Non-pigmented ciliary epithelial cell (primary cell): ENCODE measurements at places on chromosomes 6 and 20.

DNA sequence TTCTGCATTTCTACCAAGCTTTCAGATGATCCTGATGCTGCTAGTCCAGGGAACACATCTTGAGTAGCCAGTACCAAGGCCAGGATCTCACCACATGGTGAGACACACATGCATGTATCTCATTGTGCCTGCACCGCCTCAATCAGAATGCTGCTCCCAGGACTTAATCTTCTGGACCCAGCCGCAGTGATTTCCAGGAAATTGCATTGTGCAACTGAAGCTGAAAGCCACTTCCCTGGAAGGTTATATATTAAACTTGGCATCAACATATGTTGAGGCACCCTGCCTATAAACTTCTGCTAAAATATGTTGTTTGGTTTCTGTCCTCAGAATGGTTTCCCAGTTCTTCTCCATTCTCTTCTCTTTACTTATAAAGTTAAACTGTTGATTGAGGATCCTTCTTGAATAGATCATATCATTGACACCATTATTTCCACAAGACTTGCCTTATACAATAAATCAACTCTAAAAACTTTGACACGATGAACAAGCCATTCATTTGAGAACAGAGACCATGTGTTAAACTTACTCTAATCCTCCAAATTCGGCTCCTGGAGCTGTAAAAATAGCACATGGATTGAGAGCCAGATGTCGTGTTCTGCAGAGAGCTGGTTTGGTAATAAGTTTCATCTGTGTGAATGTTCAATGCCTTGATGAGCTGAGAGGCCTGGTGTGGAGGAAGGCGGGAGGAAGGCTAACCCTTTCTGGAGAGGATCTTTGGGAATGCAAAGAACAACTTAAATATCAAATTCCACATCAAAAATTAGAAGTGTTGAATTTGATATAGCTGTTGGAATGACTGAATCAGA is 65.0 kb upstream of the PCSK2 start:
- no peak for DNase-seq

GRCh38 chr6:111738156-111738555 is 132.5 kb upstream of the TRAF3IP2 start:
- no peak for DNase-seq

DNA sequence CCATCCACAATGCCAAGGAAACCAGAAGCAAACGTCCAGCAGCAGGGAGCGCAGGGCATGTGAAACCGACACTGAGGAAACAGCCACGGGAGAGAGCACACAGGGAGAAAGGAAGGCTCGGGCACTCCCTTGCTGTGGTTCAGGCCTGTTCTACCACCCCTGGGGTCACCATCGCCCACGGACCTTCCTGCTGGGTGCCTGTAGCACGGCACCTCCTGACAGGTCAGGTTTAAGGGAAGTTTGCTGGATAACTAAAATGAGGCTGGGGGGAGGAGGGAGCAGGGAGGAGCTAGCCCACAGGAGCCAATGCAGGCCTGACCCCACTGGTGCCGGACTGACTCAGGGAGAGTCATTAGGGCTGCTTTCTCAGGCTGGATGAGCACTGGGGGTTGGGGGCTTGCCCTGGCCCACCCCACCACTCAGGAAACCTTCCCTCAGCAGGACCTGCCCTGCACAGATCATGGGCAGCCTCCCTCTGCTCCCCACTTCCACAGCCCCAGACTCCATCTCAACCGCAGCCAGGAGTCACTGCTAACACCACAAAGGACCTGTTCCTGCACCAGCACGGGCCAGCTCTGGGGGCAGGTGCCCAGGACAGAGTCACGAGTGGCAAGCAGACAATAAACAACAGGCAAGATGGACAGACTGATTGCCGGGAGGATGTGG is 2.3 kb downstream of the UCKL1 start:
- no peak for DNase-seq

- peak; percentile 95 for DNase-seq
Measured at GRCh38 chr6:108947114-108947854, 99.1 kb downstream of the ARMC2 start.

GRCh38 chr6:4451081-4451480 is 315.7 kb upstream of the ECI2 start:
- DNase-seq, result no peak

GRCh38 chr20:5067877-5068645 is 51.7 kb downstream of the PCNA start:
- no peak for DNase-seq

DNA sequence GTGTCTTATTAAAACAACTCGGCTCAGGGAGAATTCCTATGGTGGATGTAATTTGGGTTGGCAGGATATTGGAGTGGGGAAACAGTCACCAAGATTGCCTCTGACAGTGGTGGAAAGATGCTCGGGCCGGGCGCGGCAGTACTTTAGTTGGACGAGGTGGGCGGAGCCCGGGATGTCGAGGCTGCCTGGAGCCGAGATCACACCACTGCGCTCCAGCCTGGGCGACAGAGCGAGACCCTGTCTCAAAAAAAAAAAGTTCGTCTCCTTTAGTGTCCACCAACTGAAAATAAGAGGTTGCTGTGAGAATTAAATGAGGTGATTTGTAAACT is 621 bp downstream of the NOL7 start:
- no peak for DNase-seq

DNA sequence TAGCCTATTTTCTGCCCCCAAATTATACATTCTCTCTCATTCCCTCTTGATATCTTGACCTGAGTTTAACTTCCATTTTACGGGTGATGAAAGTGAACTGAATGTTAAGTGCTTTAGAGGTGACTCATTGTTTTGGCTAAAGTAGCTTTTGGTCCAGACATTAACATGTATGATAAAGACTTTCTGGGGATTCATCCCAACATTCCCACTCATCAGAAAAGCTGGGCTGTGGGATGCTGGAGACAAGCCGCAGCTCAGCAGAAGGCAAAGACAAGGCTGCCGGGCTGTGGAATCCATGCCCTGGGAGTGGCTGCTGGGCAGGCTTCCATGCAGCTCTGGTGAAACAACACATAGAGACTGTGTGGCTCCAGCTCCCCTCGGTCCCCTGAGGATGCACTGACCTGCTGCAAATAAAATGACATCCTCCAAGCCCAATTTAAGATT is 89.9 kb upstream of the SYNDIG1 start:
- DNase-seq, result peak; percentile 45

DNA sequence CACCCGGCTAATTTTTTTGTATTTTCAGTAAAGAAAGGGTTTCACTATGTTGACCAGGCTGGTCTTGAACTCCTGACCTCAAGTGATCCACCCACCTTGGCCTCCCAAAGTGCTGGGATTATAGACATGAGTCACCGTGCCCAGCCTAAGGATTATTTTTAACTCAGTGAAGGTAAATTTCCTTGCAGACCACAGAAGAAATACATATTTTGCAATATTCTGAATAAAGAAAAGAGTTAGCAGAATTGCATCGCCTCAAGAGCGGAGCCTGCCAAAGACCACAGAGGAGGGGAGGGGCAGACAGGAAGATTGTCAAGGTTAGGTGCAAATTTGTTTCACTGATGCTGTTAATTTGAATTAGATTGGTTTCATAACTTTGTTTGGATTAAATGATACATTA is 47.4 kb downstream of the SOD2 start:
- DNase-seq, result no peak

GRCh38 chr6:144334150-144334708 is 49.1 kb downstream of the UTRN start:
- DNase-seq, result no peak

DNA sequence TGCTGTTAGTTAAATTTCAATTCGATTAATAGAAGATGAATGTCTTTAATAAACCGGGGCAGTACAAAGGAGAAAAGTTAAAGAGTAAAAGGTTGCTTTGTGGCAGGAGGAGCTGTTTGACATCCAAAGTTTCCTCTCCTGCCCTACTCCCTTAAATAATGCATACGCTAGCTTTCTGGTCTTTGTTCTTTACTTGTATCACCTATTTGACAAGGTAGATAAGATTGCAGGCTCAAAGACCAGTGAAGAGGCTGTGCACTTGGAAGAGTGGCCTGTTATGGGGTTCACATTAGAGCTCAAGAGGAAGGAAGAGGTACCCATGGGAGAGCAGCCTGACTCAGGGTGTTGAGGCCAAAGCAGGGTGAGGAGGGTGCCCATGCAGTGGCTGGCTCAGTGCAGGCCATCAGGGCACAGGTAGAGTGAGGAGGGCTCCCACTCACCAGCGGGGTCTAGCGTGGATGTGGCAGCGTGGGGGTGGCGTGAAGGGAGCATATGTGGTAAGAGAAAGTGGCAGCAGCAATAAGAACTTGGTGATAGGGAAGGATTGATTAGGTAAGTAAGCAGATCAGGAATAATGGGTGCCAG is 29.3 kb upstream of the KLHL31 start:
- DNase-seq, result no peak

- no peak for DNase-seq
Measured at GRCh38 chr6:25138934-25139415, 140.2 kb upstream of the CARMIL1 start.

DNA sequence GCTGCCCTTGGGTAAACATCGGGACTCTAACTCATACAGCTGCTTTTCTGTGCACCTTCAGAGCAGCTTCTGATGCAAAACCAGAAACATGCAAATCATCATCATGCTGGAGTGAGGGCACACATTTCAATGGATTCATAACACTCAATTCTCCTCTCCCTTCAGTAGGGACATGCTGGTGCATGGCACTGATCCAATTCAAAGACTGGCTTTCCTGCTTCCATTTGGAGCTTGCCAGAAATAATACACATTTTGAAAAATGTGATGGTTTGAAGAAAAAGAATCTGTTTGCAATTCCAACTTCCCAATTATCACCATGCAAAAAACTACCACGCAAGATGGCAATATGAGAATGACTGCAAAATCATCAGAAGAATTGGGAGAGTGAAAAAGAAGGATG is 65.2 kb upstream of the PDE10A start:
- no peak for DNase-seq

DNA sequence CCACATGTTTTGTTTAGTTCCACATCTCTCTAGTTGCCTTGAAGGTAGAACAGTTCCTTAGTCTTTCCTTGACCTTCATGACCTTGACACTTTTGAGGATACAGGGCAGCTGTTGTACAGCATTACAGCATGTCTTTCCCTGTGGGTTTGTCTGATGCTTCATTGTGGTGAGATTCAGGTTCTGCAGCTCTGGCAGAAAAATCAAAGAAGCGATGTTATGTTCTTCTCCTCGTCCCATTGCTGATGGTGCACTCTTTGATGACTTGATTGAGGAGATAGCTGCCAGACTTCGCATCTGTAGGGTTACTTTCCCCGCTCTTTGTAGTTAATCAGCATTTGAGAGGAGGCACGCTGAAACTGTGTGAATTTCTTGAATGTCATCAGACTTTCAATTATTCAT is 12.0 kb downstream of the CEBPB start:
- no peak for DNase-seq

- no peak for DNase-seq
Measured at GRCh38 chr6:43982084-43982625, 145.1 kb downstream of the MRPL14 start.

DNA sequence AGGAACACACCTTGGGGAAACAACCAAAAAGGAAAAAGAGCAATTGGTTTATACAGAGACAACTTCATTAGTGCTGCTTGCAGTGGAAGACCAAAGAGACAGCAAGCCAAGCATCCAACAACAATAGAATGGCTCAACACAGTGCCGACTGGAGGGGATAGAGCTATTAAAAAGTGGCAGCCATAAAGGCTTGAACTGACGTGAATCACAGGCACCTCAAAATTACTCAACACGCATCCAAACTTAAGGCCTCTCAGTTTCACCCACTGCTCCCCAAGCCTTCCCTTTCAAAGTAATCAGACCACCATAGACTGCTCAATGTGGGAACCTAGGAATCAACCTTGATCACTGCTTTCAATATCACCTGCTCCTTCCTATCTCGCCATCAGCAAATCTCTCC is 9.7 kb downstream of the TNFRSF21 start:
- DNase-seq, result no peak

DNA sequence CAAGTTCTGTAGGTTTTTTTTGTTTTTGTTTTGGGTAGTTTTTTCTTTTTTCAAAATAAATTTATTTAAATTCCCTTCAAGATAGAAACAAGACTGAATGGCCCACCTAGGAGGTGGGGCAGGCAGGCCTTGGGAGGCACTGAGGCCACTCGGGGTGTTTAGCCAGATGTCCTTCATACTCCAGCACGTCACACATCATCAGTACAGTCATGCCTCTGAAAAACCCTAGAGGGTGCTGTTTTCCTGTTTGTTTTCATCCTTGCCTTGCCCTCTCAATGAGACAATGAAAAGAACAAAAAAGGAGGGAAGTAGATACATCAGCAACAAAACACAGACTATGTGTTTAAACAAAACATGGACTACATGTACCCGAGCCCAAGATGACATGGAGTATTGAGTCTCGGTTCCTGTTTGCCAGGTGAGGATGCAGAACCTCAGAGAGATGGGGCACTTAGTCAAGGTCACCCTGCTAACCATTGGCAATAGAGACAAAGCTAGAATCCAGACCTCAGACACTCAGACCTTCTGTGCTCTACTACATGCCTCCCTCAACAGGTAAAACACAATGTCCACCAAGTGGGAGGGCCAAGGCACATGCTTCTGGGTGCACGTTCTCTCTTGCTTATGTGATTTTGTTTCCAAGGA is 26.8 kb upstream of the CLIC5 start:
- no peak for DNase-seq

DNA sequence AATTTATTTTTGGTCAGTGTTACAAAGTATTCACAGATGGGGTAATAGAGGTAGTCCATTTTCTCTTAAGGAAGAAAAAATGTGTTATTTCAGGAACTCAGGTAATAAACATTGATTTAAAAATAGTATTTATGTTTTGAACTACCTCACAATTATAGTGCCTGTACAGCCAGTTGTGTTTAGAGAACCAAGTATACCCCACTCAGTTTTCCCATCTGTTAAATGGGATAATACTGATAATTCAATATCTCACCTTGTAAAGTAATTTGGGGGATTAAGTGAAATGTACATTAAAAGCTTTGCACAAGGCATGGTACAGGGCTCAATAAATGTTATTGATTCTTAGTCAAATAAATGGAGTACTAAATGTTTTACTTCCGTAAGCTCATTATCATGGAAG is 4.7 kb downstream of the ZNF451 start:
- DNase-seq, result no peak

DNA sequence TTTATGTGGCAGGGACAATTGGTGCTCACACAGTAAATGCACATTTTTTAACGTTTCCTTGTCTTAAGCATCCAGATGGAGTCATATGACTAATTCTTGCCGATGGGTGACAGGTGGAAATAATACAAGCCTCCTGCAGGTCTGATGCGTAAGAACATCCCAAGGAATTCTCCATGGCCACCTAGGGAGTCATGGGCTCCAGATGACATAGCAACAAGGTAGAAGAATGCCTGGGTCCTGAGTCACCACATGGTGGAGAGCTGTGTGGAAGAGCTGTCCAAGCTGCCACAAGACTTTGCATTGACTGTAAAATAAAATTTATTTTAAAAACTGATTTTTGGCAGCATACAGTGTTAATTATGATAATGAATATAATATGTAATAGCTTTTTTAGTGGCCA is 77.0 kb upstream of the MAP3K7 start:
- DNase-seq, result no peak

GRCh38 chr20:46990017-46990595 is 95.5 kb downstream of the EYA2 start:
- no peak for DNase-seq

GRCh38 chr6:37261198-37261597 is 3.3 kb upstream of the TMEM217 start:
- DNase-seq, result no peak
